ENCODE measurements at places on chromosomes 6 and 20.
A peak's percentile ranks its signal among the peaks of the same experiment; 100 is the strongest.

GRCh38 chr20:21681922-21682318, 23.5 kb upstream of the PAX1 start:
- no peak for DNase-seq

DNA sequence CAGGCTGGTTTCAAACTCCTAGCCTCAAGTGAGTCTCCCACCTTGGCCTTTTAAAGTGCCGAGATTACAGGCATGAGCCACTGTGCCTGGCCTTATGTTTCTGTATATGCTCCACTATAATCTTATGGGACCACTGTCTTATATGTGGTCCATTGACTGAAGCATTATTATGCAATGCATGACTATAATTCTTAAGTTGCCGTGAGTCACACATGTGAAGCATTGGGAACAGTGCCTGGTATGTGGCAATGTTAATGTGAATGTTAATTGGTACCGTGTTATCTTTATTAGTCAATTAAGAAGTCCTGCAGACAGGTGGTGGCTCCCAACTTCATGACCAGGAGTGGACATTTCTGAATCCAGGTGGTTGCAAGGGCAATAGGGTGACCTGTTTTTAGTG, 14.7 kb upstream of the ASXL1 start:
- DNase-seq, result no peak

GRCh38 chr6:143828572-143828971, 14.6 kb upstream of the LTV1 start:
- DNase-seq, result no peak

GRCh38 chr6:99960027-99960426, 34.0 kb downstream of the MCHR2 start:
- no peak for DNase-seq

- peak; percentile 37 for DNase-seq
Observed at GRCh38 chr6:169723200-169723909, 945 bp downstream of the PHF10 start.

DNA sequence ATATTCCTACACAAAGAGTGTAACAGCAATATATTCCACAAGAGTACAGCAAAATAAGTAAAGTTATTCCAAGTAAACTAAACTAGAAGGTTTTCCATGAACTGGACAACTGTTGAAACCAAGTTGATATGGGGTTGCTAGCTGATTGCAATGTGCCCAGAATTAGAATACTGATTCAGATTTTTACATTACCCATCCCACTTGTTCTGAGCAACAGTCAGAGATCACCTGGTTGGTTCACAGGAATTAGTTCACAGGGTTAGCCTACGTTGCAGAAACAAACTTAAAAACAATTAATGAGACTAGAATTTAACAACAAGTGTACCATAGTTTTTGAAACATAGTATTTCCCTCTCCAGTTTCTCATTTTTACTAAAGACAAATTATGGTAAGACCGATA, 49.1 kb downstream of the CEP85L start:
- no peak for DNase-seq
